Renal cortex interstitium (tissue), 15 donors: ENCODE measurements at places on chromosomes 13 and 19.
A peak's percentile ranks its signal among the peaks of the same experiment; 100 is the strongest.

DNA sequence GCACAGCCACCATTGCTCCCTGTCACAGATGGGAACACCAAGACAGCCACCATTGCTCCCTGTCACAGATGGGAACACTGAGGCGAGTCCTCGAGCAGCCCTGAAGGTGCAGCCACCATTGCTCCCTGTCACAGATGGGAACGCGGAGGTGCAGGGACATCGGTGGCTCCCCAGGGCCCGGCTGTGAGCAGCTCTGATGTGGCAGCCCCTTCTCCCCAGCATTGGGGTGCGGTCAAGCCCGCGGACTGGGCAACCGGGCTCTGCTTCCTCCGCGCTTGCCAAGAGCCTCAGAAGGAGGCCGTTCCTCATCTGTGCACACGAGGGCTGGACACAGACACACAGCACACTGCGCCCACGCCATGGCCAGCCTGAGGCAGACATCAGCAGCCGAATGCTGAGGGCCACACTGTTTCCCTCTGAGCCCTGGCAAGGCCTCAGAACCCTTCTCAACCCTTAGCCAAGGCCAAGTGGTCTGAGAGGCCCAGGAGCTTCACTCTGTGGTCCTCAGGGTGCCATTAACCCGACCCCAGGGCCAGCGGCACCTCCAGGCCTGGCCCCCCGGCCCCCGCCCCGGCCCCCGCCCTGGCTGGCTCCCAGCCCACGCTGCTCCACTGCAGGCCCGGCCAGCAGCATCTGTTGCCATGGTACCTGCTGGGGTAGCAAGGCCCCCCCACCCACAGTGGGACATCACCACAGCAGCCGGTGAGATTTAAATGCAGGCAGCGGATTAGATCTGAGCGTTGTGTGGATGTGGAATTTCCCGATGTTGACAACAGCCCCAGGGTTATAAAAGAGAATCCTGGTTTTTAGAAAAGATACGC, 18.4 kb downstream of the C2CD4C start:
- no peak for DNase-seq

DNA sequence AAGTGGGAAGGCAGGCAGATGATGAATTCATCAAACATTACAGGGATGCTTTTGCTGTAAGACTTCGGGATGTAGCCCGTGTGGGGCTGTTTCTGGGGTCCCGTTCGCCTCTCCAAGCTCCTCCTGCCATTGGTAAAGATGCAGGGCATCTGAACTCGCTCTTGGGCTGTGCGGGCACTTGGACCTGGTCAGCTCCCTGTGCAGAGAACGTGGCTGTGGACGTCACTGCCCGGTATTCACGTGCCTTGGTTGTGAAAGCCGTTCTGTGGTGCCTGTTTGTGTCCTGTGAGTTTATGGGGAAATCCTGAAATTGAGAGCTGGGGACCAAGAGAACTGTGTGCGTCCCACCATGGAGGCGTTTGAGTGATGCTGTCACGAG, 5.4 kb downstream of the TFDP1 start:
- no peak for DNase-seq

GRCh38 chr19:39223703-39224279, 19.7 kb upstream of the SYCN start:
- DNase-seq, result peak; percentile 37

DNA sequence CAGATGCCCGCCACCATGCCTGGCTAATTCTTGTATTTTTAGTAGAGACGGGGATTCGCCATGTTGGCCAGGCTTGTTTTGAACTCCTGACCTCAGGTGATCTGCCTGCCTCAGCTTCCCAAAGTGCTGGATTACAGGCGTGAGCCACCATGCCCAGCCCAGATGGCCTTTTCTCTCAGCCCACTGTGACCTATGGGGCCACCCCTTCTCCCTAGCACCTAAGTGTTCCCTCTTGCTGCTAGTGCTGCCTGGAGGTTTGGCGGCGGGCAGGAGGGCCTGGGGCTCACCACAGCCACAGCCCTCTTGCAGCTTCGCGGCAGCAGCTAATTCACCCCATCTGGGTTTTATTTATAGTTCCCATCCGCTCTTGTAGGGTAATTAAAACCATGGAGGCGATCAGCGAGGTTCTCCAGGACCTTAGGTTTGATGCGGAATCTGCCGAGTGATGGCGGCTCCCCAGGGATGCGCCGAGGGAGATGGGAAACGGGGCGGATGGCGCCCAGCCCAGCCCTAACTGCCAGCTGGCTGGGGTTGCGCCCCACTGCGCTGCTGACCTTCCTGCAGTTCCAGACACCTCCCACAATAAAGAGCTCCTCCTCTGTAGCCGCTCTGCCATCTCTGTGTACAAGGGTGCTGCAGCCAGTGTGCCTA, 3.3 kb downstream of the REX1BD start:
- DNase-seq, result no peak

DNA sequence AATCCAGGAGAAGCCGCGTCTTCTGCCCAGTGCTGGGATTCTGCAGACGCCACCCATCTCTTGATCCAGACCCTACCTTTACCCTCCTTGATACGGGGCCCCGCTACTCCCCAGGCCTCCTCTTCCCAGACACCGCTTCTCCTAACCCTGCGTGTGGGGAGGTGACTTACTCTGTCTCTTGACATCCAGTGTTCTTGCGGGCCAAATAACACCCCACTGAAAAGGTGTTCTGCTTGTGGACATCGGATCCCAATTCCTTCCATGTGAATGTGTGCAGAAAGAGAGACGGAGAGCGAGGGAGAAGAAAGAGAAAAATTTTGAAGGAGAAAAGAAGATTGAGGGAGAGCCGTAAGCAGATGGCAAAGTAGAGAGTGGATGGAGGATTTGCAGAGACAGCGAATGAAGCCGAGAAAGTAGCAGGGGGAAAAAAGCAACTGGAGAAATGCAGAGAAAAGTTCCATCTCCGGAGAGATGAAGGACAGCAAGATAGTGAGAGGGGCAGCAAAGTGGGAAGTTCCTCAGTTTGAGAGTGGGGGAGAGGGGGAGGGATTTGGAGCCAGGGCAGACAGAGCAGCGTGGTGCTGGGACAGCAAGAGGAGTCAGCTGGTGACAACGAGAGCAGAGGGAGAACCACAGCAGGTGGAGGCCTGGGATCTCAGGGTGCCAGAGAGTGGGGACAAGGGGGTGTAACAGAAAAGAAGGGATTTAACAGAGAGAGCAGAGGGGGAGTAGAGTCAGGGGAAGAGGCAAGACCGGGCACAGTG, 814 bp downstream of the ZNF480 start:
- DNase-seq, result peak; percentile 8
